Astrocyte (in vitro differentiated cells and primary cell): ENCODE measurements at places on chromosomes 5 and 9. TPM values are rescaled to one million over a fixed set of nuclear protein-coding genes. Genes with fewer than 3 reads are reported as not detected.

DNA sequence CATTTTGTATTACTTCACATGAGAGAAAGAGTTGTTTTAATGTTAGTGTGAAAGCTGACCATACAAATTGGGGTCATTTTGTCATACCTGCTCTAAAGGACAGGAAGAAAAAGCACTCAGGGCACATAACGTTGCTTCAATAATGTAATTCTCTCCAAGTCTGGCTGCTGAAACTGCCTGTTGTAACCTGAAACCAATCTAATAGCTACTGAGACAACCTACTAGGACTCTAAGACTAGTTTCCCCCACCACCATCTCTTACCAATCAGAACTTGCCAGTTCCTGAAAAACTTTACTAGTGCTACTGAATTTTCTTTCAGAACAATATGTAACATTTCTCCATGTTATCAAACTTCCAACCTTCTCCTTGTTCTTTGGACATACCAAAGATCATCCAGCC lies 374.7 kb downstream of the PTPRD start:
- no peak for DNase-seq

The MLANA gene
- total RNA-seq: not detected in 2 replicates

The SLC1A3 gene
- 20.9 and 23.8 TPM in 2 replicates for total RNA-seq

The ADGRD2 gene
- total RNA-seq: not detected in 2 replicates

DNA sequence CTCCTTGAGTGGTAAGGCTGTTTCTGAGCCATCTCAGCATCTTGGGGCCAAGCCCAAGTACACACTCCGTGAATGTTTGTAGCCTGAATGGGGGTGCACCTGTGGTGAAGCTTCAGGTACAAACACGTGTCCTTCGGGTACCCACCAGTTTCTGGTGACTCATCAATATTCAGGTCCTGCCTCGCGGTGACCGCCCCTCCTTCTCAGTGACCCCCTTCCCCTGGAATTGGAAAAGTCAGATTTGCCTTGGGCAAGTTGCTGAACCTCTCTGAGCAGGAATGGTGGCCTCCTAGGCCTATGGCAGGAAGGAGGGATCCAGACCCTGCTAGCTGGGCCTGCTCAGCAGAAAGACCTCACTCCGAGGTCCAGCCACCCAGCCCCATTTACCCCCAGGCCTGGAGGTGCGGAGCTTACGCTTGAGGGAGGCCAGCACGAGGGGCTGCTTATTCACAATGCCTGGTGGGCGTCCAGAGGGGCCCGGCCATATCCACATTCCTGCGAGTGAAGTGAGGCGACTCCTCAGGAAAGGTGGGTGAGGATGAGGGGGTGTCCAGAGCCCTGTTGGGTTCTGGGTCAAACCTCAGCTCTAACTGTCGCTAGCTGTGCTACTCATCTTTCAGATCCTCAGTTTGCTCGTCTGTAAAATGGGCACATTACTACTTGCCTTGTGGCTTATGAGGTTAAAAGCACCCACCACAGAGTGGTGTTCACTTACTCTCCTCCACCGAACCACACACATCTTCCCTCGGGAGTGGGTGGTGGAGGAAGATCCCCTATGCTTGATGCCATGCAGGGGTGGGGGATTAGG lies 7.0 kb downstream of the ADGRD2 start:
- no peak for DNase-seq

DNA sequence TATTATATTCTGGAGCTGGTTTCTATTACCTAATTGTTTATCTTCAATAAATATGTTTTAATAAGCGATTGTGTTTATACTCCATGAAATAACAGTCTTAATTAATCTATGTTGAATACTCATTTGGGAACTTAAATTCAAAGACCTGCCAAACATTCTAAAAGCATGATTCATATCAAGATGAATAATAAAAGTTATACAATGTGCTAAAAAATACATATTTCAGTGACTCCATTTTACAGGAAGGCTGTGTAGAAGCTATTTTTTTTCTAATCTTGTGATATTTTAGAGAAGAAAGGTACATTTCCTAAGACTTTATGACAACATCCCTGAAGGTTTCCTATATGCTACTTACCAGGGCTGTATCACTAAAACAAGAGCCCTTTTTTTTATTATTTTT lies 417.9 kb downstream of the NFIB start:
- no peak for DNase-seq

- no peak for DNase-seq
Measured at GRCh38 chr5:78811121-78811817, 162.7 kb upstream of the LHFPL2 start.

- no peak for DNase-seq
Measured at GRCh38 chr9:72312386-72312987, 52.5 kb downstream of the ZFAND5 start.
